ENCODE measurements at places on chromosomes 6 and 20. TPM values are rescaled to one million over a fixed set of nuclear protein-coding genes. Genes with fewer than 3 reads are reported as not detected.
A peak's percentile ranks its signal among the peaks of the same experiment; 100 is the strongest.

MRAP2 gene
- total RNA-seq, result 0.20 TPM

GRCh38 chr6:25637960-25638434 is 14.0 kb upstream of the SCGN start:
- DNase-seq, result no peak
- no peaks in the 10 kb centered on the region for H3K27me3 ChIP-seq
- no peaks in the 10 kb centered on the region for H3K4me1 ChIP-seq

- H3K27ac ChIP-seq, result no peak overlapping the region
- DNase-seq, result no peak
- H3K36me3 ChIP-seq, result no peaks in the 10 kb centered on the region
- H3K27me3 ChIP-seq, result no peaks in the 10 kb centered on the region
Measured at GRCh38 chr20:23078351-23079015, 7.6 kb downstream of the CD93 start.

DNA sequence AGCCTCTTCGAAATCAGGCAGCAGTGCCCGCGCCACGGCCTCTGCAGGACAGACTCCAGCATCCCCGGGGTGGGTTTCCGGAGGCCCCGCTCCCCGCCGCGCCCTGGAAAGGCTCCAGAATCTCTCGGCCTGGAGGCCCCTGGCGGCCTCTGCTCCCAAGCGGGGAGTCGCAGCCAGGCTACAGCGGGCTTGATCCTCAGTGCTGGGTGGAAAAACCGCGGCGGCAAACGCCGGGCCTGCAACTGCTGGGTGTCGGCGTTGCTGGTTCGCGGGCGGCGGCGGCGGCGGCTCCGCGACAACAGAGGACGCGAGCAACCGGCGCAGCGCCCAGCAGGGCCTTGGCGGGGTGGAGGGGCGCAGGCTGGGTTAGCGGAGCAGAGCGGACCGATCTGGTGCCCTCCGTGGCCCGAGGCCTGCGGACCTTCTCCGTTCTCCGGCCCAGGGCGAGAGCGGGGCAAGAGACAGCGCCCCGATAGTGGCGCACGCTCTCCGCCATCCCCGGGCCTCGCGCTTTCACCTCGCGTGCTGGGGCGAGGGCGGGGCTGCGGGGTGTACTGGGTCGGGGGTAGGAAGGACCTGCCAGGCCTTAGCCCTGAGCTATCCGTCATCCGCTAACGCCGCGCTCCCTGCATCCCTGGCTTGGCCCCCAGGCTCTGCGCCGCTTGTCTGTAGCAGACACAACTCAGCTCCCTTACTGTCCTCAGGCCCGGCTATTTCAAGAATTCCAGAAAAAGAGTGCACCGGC is 3.4 kb upstream of the ZNF292 start:
- no peaks in the 10 kb centered on the region for H3K27me3 ChIP-seq
- H3K4me3 ChIP-seq, result peak overlapping the region; percentile 52
- peak overlapping the region; percentile 90 for H3K27ac ChIP-seq
- no peaks in the 10 kb centered on the region for H3K36me3 ChIP-seq
- DNase-seq, result peak; percentile 69
- H3K4me1 ChIP-seq, result peaks cover 35% of the 10 kb centered on the region

DNA sequence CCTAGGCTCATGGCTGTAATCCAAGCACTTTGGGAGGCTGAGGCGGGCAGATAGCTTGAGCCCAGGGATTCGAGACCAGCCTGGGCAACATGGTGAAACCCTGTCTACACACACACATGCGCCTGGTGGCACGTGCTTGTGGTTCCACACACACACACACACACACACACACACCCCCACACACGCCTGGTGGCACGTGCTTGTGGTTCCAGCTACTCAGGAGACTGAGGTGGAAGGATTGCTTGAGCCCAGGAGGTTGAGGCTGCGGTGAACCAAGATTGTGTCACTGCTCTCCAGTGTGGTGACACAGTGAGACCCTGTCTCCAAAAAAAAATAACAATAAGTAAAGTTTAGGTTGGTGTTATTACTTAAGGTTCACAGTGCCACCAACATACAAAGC is 165.8 kb downstream of the ZFAND3 start:
- no peak for DNase-seq
- no peaks in the 10 kb centered on the region for H3K36me3 ChIP-seq
- H3K27me3 ChIP-seq, result no peaks in the 10 kb centered on the region
- H3K27ac ChIP-seq, result no peak overlapping the region

DNA sequence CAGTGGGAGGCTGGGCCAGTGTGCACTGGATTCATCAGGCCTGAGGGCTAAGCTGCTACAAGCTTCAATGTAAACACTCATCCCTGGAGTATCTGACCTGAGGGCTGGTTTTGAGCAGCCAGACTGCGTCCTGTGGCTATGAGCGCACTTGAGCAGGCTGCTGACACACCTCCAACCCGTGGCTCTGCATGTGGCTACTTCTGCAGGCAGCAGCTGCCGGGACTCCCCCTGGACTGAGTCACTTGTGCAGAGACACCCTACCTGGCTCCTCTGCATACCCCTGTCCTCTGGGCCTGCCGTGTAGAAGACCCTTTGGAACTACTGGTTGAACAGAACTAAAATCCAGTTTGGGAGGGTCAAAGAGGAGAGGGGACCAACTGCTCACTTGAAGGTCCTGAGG is 172.0 kb downstream of the SCP2D1 start:
- H3K4me1 ChIP-seq, result no peaks in the 10 kb centered on the region
- H3K36me3 ChIP-seq, result no peaks in the 10 kb centered on the region
- no peak overlapping the region for H3K4me3 ChIP-seq

ENPP3 gene
- total RNA-seq, result not detected

ZFAND3 gene
- 40.0 TPM for total RNA-seq

DNA sequence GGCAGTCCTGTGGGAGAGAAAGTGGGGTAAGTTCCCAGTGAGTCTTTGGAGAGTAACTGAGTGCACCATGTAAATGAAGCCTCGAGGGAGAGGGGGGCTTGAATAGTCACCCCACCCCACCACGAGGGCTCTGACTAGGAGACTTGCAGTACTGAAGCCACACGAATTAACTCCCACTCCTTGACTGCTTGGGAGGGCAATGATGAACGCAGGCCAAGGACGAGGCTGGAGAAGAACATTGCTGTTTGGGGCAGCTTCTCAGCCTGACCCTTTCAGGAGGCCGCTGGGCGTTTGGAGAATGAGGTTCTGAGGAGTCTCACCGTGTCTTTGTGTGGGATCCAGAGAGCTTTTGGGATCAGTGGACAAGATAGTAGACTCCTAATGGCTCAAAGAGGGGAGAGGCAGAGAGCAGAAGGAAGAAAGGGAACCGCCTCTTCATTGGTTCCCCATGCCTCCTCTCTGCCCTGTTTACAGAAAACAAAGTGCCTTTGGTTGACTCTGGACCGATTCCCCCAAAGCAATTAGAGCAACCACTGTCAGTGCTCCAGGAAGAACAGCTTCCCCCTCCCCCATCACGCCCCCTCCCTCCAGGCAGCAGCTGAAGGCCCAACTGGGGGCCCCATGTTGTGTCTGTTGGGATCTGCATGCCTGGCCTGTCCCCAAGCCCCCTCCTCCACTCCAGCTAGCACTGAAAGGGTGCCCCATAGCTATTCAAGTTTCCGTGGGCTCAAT is 41.7 kb upstream of the CDKN1A start:
- no peak overlapping the region for H3K4me3 ChIP-seq
- no peaks in the 10 kb centered on the region for H3K27me3 ChIP-seq
- no peaks in the 10 kb centered on the region for H3K4me1 ChIP-seq
- no peak overlapping the region for H3K27ac ChIP-seq
- H3K36me3 ChIP-seq, result no peaks in the 10 kb centered on the region

Measured in right atrium auricular region (tissue), 2 donors.